ENCODE measurements at places on chromosomes 4 and X.

DNA sequence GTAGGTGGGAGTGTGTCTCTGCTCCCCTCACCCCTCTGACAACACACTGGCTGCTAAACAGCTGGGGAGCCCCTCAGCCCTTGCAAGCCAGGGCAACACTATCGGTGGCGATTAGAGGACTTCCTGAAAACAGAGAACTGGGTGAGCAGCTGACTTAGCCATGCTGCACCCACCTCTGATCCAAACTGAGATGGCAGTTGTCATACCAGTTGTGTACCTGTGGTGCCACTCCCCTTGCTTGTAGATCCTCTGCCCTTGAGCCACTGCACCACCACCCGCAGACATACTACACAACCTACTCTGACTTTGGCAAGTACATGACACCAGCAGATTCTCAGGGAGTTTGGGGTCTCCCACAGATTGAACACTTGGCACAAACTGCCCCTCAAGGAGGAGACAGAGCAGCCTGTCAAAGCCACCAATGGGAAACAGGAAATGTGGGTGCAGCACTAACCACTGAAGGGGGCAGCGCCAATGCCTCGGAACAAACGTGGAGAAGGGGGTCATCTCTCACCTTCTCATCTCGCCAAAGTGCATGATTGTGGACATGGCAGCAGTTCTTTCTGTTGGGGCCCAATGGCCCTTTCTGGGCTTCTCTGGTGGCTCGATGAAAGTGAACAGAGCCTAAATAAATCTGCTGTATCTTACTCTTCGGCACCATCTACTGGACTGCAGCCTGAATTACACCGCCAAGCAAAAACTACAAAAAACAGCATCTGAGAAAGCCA is 119.8 kb downstream of the NEK1 start:
- peak; percentile 56 for DNase-seq

GRCh38 chr4:112616984-112617383 is 19.7 kb downstream of the ZGRF1 start:
- no peak for DNase-seq

DNA sequence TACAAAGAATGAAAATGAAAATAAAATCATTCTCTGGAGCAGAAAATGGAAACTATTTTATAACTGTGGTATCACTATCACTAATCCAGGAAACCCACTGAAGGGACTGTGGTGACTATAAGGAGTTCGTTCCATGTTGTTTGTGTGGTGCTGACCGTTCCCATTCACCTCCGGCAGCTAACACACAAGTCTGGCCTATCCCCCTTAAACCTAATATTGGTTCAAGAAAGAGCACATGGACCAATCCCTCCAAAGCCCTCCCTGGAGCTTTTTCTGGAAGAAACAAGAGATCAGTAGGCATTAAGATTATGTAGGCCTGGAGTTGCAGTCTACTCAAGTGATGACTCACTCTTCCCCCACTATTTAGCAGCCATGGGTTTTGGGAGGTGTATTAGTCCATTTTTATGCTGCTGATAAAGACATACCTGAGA is 25.9 kb upstream of the FAM241A start:
- DNase-seq = no peak

GRCh38 chr4:165457793-165458192 is 79.0 kb downstream of the CPE start:
- no peak for DNase-seq

- DNase-seq = no peak
Measured at GRCh38 chr4:35500812-35501211, 743.5 kb downstream of the ARAP2 start.

DNA sequence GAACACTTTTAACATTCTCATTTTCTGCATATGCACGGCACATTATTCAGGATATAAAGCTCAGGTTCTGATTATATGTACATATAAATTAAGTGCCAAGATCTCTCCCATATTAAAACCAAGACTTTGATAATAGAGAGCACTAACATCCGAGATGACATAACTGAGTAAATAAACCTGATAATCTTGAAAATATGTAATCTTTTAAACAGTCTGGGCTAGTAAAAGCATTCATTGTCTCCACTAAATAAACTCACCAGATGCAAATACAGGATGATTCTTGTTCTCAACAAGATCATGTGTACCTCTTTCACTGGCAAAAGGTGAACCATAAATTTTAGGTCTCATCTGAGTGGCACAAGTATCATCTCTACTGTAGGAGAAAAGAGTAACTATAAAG is 942.2 kb downstream of the TRAM1L1 start:
- DNase-seq = no peak

DNA sequence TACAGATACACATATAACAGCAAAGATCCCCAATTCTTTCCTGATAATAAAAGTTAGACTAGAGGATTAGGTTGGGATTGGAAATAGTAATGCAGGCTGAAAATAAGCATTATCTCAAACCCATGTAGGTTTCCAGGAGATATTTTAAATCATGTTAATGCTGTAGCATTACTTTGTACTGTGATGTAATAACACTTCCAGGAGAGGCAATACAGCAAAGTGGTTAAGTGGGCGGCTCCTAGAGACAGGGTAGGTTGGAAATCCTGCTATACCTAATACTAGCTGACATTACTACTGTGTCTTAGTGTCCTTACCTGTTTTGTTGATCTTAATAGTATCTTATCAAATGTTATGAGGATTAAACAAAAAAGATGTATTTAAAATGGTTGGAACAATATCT is 9.6 kb downstream of the PAICS start:
- no peak for DNase-seq

DNA sequence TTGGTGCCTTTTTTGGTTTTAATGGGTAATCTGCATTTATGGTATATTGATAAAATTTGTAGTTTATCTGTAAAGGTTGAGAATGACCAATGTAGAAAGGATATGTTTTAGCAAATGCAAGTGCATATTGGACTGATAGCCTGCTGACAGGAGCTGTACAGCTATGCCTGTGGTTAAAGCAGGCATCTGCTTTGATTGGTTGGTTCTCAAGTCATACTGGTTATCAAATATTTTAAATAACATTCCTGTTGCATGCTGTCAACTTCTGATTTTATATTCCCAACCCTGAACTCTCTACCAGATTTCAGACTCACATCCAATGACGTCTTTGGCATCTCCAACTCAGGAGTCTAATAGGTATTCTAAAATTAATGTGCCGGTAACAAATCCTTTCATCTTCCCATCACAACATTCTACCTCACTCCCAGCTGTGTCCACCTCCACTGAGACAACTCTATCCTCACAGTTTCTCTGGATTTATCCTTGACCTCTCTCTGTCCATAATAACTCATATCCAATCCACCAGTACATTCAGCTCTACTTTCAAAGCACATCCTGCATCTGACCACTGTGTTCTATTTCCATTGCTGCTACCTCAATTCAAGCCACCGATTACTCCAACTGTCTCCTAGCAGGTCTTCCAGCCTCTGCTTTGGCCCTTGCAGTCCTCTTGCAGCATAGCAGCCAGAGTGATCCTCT is 125.7 kb downstream of the CAMK2D start:
- no peak for DNase-seq

GRCh38 chr4:106687026-106687425 is 318.4 kb upstream of the GIMD1 start:
- no peak for DNase-seq

GRCh38 chr4:105946771-105947170 is 51.5 kb downstream of the NPNT start:
- DNase-seq = no peak

GRCh38 chrX:53320543-53321229 is 39.3 kb upstream of the IQSEC2 start:
- DNase-seq = no peak

DNA sequence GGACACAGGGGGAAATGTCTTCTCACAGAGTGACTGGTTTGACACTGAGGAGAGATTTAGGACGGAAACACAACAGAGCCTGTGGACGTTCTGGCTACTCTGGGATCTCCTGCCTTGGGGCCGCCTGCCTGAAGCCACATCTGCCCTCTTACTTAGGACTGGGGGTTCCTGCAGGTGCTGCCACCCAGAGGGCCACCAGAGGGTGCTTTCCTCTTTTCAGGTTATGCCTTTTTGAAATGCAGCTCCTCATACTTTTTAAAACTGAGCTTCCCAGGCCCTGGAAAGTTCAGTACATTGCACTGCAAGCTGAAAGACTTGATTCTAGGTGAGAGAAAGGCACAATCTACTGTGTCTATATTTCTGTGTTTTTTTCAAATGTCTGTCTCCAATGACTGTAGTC is 92.2 kb upstream of the PGRMC2 start:
- peak; percentile 55 for DNase-seq

GRCh38 chrX:9865804-9866472 is 79.7 kb downstream of the SHROOM2 start:
- DNase-seq = no peak

- no peak for DNase-seq
Measured at GRCh38 chrX:76076124-76076523, 96.7 kb upstream of the PBDC1 start.

DNA sequence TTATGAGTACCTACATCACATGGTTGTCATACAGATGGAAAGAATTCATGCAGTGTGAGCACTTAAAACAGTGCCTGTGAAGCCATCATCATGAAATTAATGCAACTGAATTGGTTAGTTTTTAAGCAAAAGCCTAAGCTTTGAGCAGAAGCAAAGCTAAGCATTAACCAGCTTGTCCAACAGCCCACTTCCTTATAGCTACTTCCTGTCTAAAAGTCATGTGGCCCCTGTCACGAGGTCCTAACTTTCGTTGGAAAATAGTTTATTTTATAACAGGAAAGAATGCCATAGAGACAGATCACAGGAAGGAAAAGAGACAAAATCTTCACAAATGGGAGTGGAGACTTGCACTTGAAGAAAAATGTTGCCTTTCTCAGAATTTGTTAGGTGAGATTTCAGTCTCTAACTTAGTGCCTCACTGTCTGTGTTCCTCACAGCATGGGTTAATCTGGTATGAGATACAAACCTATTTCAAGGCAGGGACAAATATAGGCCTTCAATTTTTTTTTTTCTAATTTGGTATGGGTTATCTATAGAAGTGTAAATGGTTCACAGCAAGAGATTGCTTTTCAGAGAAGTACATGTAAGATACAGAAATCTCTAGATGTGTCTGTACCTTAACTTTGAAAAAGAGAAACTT is 27.7 kb upstream of the VCX start:
- DNase-seq = no peak

GRCh38 chr4:147371661-147372060 is 109.2 kb upstream of the EDNRA start:
- no peak for DNase-seq

DNA sequence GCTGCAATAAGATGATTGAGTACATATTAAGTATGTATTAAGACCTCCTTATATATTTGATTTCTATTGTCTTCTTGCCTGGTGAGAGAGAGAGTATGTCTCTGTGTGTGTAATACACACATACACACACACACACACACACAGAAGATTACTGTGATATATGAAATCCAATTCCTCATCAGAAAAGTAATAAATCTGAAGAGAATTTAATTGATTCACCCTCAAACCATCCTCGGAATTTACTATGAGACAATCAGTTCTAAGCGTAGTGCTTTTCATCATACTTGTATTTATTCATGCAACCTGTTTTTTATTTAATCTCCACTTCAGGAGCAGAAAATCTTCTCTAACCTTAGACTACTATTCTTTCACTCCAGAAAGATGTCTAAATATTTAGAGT is 62.3 kb upstream of the TLL1 start:
- no peak for DNase-seq

DNA sequence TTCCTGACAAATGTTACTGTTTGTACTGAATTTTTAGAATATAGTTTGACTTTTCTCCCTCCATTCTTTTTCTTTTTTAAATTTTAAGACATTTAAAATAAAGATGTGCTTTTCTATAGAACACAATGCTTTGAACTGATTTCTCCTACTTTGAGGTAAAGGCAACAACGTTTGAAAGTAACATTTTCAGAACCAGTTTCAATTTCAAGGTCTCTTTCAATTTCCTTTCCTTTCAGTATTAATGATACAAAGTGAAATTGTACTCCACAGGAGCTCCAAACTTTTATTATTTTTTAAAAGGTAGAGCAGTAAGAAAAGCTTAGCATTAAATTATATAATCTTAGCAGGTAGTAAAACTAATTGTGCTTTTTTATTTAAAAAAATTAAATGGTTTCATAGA is 54.9 kb downstream of the NDST4 start:
- no peak for DNase-seq

DNA sequence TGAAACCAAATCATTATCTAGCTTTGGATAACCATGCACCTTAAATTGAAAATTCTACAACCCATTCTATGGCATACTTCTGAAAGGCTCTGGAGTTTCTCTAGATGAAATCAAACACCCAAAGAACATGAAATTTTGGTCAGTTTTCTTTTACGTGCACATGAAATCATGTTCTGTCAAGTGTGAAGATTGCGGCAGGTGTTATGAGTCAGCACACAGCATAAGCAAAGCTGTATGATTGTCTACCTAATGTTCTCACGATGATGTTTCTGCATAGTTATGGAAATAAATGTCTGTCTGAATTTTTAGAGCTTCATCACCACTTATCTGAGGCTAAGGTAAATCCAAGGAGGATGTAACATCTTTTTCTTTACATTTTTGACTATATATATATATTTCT is 495.3 kb downstream of the IL1RAPL1 start:
- no peak for DNase-seq

- DNase-seq = peak; percentile 15
Measured at GRCh38 chr4:41611881-41612871, 74.2 kb downstream of the LIMCH1 start.

DNA sequence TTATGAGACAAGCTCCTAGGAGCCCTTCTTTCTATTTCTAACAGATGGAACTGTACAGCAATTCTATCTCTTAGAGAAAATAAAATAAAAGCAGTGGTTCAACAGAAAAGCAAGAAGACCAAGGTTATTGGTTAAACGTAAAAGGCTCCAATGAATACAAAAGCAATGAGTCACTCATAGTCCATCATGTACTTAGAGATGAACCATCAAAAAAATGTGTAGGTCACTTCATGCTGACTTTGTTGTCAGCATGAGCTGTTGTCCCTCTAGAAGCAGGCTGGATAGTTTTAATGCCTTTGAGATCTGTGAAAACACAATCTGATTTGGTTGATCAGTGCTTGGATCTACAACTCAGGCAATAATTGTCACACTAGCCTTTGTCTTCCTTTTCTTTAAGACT is 378.6 kb upstream of the ANXA10 start:
- no peak for DNase-seq

- no peak for DNase-seq
Measured at GRCh38 chr4:67151376-67152343, 393.6 kb downstream of the CENPC start.

GRCh38 chrX:78595901-78596502 is 63.1 kb downstream of the RTL3 start:
- DNase-seq = no peak

DNA sequence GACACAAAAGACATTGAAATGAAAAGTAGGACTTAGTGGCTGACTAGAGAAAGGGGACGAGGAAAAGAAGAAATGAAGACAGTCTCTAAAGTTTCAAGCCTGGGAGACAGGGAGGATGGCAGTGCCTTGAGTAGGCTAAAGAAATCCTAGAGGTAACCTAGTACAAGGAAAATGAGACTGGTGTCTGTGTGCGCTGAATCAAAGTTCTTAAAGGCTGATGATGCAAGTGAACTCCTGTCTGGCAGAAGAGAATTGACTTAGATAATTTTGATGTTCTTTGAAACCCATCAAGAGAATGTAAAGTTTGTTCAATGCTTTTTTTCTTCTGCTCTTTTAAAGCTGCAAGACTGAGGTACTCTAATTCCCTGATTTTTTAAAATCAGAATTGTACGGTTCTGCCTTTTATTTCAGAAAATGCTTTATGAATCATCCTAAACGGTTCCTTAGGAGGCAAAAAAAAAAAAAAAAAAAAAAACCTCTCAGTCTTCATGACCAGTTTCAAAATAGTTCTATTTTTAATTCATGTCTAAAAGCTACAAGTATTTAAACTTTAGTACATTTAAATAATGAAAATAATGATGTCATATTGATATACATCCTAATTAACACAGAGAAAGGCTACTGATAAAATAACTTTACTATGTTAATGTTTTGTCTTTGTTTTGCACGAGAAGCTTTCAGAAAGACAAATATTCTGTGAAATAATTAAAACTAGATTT is 189.8 kb downstream of the PPP3CA start:
- DNase-seq = no peak

All from HEK293T (cell line).